ENCODE measurements at places on chromosomes 11 and 22.

GRCh38 chr11:111938687-111939160 is 1.6 kb downstream of the DIXDC1 start:
- DNase-seq = no peak

DNA sequence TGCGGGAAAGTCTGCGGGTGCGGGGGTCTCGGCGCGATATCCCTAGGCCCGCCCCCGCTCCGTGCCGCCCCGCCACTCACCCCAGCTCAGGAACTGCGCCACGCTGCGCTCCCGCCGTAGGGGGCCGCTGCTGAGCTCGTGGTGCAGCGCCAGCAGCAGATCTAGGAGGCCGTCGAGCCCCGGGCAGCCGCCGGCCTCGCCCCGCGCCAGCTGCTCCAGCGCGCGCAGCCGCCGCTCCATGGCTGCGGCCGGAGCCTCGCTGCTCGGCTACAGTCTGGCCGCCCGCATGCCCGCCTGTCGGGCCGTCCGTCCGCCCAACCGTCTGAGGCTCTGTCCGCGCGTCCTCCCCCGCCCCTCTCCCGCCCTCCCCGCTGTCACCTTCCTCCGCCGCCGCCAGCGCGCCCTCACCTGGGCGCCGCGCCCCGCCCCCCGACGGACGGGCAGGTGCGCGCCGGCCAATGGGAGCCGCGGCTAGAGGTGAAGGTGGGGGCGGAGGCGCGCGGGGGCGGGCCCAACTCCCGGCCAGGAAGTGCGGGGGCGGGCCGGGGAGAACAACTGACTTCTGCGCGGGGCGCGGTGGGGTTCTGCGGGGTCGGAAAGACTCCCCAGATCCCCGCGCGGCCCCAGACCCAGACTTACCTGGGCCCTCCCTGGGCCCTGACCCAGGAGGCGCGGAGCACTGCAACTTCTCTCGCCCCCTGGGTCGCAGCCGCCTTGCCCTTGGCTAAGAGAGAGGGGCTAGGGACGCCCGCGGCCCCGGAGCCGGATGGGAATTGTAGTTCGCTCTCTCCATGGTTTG is at the start of gene CDC42BPG:
Gene CDC42BPG, minus strand, starts transcription at position 324 of the 799 bp plus-strand sequence. Its CDS starts 84 bp downstream, at position 240.
- peak; percentile 34 for DNase-seq

GRCh38 chr11:118870396-118871343 is 13.0 kb upstream of the CXCR5 start:
- no peak for DNase-seq

DNA sequence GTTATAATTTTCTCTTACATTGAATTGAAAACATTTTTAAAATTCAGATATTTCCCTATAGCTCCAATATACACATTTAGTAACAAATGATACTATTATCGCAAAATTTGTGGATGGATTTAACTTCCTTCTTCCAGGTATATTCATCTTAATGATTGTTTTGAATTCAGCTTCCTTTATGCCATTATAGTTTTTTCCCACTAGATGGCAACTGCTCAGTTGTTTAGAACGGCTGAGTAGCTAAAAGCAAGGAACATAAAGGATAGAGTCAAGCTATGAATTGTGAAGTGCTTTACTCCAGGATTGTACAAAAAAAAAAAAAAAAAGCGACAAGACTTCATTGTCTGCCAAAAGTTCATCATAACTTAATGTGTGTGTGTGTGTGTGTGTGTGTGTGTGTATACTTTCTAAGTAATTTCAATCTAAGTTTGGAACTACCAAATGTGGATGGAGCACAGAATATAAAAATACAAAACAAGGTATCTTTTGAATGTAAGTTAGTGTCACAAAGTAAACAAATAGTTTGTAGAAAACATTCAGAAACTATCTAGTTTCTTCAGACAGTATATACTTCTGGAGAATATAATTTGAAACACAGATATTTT is 846.4 kb downstream of the DLG2 start:
- DNase-seq = peak; percentile 48

DNA sequence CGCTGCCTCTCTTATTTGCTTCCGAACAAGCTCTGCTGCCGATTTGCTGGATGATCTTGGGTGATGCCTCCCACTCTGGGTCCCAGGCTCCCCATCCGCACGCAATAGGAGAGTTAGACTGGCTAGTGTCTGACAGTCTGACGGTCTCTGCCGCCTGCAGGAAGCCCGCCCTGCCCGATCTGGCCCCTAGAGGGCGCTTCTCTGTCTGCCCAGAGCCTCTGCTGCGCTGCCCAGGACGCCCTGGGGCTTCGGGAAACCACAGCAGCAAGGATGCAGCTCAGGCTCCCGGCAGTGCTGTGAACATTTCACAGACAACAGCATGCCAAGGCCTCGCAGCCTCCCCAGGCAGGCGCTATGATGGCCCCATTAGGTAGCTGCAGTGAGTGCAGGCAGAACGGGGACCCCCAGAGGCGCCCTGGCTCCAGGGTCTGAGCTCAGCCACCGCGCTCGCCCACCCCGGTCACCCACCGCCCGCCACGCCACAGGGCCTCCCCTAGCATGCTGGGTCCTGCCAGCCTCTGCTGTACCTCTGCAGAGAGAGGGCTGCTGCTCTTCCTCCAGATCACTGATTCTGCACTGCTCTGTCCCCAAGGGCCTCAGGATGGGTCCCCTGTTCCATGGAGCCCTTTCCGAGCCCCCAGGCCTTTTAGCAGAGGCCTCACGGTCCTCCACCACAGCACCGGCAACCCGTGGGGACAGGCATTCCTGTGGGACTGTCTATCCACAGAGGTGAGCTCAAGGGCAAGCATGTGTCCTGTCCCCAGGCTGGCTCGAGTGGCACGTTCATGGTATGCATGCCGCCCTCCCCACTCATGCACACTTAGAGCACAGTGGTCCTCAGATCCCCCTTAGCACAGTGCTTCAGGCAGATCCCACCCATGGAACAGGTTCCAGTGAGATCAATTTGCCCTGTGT is 4.3 kb upstream of the BAIAP2L2 start:
- DNase-seq = peak; percentile 56

- peak; percentile 38 for DNase-seq
These were observed 2.1 kb downstream of the CSNK1E start for GRCh38 chr22:38314933-38315822.

DNA sequence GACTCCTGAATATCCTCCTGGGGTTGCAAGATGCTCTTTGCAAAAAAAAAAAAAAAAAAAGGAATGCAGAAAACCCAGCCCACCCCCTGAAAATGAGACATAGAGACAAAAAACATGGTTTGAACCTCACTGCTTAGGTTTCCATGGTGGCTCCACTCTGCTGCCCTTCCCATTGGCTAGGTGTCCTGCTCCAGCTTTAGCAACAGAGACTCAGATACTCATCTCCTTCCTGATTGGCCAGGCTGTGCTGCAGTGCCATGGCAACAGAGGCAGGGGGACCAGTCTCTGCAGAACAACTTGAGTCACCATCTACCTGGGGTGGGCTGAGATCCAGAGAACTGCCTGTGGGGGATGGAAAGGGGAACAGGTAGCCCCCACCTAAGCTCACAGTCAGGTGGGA is 17.4 kb upstream of the YWHAH start:
- DNase-seq = no peak

DNA sequence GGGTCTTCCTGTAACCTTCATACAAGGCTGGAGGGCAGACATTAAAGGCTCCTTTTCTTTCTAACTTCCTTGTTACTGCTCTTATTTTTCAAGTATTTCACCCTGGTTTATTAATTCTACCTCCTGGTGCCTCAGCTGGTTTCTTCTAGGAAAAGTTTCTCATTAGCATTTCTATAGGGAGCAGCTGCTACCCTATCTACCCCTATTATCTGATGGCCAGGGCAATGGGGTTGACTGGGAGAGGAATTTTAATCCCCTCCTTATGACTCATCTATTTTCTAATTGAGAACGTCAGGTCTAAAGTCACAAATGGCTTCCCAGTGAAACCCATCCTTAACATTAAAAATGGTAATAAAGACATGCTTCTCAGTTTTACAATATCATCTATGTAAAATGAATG is 5.0 kb downstream of the MAP6 start:
- DNase-seq = no peak

GRCh38 chr11:34379079-34379478 is 21.3 kb upstream of the ABTB2 start:
- DNase-seq = no peak

DNA sequence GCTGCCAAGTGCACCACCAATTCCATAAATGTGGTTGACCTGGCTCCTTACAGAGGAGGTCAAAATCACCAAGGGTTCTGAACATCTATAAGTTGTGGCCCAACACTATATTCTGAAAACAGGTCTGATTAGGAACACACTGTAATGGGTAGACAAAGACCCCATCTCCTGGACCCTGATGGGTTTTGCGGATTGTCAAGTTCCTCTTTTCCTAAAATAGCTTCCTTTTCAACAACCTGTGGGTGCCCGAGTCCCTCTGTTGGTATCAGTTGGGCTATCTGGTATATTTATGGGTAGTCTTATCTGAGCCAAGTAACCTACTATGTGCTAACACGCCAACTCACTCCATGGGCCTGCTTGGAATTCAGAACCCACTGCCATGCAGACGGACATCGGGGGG is 9.9 kb upstream of the CACNG2 start:
- no peak for DNase-seq

DNA sequence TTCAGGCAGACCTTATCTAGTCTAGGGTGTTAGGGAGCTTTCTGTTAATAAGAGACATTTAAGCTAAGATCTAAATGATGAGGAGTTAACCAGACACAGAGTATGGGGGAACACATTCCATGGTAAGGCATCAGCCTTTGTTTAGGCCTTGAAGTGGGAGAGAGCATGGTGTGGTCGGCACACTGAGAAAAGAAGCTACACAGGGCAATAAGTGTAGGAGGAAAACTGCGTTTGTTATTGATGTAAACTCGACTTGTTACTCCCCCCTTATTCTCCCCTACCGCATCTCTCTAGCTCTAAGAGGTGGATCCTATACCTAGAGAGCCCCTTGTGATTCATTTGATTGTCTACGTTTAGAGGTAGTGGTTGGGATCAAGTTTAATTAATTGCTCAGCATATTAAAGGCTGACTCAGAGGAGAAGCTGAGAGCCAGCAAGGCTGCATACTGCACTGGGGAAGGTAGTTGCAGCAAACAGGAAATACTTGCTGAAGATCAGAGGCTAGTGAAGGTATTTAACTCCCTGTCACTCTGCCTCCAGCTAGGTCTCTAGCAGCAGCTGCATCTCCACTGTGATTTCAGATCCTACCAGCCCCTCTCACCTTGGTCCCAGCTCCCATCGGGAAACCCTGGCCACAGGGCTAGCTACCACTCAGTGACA is 86.8 kb upstream of the TEAD1 start:
- no peak for DNase-seq

DNA sequence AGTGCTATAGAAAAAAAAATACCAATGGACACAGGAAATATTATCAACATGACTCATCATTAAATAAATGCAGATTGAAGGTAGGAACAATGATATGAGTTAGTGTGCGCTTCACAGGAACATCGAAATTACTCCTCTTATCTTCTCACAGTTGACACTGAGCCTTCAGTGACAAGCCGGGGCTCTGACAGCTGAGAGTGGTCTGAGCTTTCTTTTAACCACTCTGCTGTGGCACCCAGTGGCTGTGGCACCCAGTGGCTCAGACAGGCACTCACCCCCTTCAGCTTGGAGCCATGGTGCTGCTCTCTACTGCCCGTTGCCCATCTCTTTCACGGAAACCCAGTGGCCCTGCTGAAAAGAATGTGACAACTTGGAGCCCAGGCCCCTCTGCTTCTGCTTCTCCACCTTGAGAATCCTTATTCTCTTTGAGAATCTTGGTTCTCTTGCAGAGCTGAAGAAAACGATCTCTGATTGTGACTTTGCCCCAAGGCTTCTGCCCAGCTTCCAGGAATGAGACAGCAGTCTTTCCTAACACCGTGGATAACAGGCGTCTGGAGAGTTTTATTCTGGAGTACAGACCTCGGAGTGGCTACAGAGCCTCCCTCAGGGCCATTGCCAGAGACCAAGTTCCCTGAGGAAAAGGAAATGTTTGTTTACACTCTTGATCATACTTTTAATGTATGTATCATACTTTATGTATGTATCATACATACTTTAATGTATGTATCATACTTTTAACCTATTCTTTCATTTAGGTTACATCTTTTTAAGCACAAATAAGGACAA is 37.1 kb upstream of the OR8B8 start:
- DNase-seq = no peak
